ENCODE measurements at places on chromosomes 3 and 15. TPM values are rescaled to one million over a fixed set of nuclear protein-coding genes. Genes with fewer than 3 reads are reported as not detected.

KBTBD12 gene
- total RNA-seq = 0.10 TPM

CRTC3 gene
- total RNA-seq = 45.7 TPM

SPATA12 gene
- not detected for total RNA-seq

MON1A gene
- 9.8 TPM for total RNA-seq

CNTN3 gene
- 4.0 TPM for total RNA-seq

GHSR gene
- total RNA-seq = not detected

PRR20G gene
- total RNA-seq = not detected

RASGRP1 gene
- total RNA-seq = 1.1 TPM

PDE8A gene
- 80.4 TPM for total RNA-seq

GRCh38 chr15:77186594-77187011 lies 115.7 kb upstream of the TSPAN3 start:
- DNase-seq = no peak

DNA sequence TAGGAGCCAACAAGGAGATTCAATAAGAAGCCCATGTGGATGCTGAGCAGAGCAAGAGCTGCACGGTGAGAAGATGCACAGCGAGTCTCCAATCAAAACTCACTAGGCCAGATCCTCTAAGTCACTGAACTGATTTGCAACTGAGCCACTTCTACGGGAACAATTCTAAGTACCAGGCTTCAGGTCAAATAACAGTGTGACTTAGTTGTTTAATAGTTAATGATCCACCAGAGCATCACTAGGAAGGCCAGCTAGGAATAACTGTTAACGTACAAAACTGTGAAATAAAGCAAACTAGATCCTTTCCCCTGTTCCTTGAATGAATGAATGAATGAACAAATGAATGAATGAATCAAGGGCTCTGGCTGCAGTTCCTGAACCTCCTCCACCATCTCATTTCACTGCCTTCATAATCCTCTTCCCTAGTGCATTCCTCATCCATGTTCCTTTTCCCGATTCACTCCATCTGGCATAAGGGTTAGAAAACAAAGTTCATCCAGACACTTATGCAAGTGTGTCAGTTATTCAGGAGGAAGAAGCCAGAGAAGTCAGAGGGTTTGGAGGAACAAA lies 59.7 kb downstream of the ATP8B4 start:
- no peak for DNase-seq

DNA sequence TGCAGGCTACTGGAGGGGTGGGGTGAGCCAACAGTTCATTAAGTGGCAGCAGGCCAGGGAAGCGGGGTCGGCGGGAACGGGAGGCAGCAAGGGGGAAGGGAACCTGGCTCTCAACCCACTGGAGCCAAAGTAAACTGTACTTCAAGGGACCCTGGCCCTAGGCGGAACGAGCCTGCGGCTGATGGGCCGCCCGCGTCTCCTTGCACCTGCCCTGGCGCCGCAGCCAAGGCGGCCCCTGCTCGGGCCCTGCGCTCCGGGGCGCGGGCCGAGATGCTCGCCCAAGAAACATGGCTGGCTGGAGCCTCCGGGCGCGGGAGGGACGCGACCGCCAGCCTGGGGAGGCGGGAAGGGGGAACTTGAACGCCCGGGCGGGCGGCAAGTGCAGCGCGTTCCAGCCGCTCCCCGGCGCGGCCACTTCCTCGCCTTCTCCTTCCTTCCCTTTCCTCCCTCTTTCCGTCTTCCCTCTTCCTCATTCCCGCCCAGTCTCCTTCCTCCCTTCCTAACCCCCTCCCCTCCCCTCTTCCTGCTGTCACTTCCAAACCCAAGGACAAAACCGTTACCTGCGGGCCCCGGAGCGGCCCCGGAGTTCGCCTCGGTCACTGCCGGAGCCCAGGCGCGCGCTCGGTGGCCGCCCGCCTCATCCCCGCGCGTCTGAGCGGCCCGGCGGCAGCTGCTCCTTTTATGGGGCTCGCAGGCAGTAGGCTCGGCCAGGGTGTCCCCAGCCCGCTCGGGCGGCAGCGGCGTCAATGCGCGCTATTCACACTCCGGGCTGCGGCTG lies 489.7 kb downstream of the MAGI1 start:
- DNase-seq = no peak

- no peak for DNase-seq
These were observed 257.1 kb upstream of the TRIM42 start for GRCh38 chr3:140420621-140421357.

- DNase-seq = peak; percentile 47
These were observed 149.4 kb downstream of the ADAMTS17 start for GRCh38 chr15:100192097-100193080.

DNA sequence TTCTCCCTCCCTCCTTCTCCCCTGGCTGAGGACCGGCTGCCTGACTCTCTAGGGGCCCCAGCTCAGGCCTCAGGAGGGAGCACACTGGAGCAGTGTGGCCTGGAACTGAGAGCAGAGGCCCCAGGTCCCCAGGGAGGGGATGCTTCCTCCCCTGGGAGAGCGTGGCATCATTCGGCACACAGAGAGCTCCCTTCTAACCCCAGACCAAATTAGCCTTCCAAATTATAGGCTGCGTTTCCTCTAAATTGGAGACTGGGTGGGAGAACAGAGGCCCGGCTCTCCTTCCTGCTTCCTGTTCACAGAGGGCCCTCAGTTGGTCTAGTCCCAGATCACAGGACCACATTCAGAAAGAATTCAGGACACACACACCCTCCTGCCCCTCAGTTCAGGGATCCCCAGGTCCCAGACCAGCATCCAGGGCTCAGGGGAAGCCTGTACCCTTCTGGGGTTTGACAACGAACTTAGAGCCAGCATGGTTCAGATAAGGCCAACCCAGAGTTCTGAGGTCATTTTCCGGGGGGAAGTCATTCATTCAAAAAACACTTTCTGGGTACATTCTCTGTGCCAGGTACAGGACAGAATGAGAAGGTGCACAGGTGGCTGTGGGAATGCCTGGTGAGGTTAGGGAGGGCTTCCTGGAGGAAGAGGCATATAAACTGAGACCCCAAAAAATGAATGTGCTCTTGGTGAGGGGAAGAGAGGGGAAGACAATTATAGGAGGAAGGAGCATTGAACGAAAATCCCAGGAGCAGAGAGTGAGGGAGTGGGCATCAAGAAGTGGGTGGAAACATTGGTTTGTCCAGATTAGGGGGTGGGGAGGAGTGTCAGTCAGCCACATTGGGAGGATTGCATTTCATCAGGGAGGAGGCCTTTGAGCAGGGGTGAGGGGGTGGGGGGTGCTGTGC lies 28.4 kb upstream of the RPL29 start:
- DNase-seq = no peak

- no peak for DNase-seq
These were observed 24.8 kb downstream of the CCR1 start for GRCh38 chr3:46183330-46183729.

DNA sequence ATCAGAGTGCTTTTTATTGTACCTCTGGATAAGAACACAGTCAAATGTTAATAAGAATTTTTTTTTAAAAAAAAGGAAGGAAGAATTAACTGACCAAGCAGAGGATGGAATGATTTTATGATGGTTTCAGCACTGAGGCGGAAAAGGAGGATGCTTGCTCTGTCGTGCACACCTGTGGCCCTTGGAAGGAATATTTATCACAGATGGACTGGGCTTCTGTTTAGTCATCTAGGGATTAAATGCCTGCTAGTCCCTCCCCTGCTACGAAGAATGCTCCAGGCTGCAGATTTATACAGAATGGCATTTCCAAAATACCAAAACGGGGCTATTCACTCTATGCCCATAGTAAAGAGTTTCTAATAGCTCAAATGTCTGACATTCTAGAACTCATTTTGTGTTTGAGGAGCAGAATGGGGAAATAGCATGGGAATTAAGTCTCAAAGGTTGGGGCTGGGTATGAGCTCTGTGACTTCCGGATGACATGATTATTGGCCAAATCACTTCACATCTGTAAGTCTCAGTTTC lies 92.8 kb upstream of the BCL6 start:
- DNase-seq = no peak

- DNase-seq = no peak
These were observed 665.9 kb downstream of the ZBBX start for GRCh38 chr3:166714206-166714605.

DNA sequence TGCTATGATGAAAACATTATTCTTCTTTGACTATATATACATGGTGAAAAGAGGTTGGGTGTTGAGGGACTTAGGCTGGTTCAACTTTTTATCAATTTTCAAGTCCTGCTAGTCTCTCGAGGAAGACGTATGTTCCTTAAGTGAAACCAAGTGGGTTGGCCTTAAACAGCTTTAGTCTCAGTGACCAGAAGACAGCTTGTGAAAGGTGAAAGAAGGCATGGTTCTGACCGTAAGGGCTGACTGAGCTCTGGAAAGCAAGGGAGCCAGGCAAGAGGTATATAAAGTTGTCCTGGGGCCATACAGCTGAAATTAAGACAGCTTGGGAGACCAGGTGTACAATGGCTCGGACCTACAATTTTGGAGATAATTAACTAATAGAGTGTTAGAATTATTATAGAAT lies 128.9 kb upstream of the TP63 start:
- DNase-seq = no peak

- DNase-seq = no peak
These were observed 153.1 kb upstream of the DPH6 start for GRCh38 chr15:35698966-35699575.

GRCh38 chr3:30227571-30228301 lies 378.7 kb upstream of the TGFBR2 start:
- DNase-seq = no peak

DNA sequence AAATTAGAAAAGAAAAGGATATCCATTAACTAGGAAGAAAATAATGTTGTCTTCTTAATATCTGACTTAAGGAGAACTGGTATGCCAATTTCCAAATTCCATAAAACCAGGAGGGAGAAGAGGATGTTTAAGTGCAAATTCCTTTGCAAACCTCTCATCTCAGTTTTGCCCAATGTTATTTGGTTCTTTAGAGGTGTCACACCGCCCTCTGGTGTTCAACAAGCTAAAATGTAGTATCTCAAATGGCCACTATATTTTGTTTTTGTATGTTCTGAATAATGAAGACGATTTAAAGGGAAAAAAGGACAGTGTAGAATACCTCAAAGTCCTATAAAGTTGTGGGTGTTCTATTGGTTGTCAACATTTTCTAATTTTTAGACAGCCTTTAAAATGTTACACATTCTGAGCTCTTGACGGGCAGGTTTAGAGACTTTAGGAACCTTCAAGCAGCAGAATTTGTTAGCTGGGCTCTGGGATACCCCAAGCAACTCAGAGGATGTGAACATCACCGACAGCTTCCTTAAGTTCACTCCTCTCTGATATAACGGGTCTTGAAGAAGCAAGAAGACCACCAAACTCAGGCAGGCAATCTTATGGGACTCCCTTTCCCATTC lies 458.3 kb downstream of the MFSD1 start:
- no peak for DNase-seq

GRCh38 chr15:101647251-101647650 lies 4.9 kb downstream of the TM2D3 start:
- DNase-seq = no peak

DNA sequence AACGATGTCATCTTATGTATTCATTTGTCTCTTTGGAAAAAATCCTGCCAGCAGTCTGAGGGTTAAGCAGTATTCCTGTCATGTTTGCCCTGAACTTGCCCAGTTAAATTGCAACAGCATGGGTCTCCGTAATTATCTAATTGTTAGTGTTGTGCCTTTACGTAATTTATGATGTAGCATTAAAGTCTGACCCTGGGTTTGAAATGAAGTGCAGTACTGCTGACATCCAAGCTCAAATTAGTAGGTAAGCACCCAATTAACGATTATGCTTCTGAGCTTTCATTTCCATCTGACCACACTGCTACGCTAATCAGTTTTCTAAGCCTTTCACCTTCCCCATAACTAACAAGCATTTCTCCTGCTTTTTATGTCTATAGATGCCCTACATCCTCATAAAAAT lies 241.8 kb downstream of the ARRDC4 start:
- DNase-seq = no peak

- DNase-seq = no peak
These were observed 2.6 kb downstream of the LTF start for GRCh38 chr3:46462111-46462510.

GRCh38 chr3:61381745-61382392 lies 130.6 kb upstream of the FHIT start:
- no peak for DNase-seq

DNA sequence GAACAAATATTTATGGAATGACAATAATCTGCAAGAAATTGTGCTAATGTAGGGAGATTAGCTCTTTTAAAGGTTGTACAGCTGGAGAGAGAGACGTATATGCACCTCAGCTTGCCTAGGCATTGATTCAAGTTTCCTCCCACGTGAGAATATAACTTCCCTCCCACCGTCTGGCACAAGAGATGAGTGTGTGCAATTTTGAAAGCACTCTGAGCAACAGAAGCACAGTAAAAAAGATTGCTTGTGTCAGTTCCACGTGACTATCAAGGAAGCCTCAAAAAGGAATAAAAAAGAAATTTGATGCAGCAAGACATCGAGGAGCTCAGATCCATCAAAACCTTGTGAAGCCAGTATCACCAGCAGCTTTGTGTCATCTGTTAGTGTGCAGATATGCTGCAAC lies 435.3 kb downstream of the TUSC7 start:
- no peak for DNase-seq

DNA sequence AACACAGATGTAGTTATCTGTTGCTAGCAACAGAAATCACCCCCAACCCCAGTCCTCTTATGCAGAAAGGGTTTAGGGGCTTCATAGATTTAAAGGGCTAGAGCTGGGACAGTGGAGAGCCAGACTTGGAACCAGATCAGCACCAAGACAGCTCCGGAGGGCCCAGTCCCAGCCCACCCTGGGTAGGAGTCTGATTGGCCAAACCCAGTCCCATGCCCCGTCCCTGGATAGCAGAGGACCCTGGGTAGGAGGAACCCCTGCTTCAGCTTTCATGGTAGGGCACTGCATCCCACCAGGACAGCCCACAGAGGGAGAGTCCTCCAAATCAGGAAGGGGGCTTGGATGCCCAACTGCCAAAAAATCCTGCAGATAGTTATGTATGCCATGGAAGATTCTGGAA lies 103.0 kb downstream of the CORO2B start:
- DNase-seq = peak; percentile 41
